ENCODE measurements at places on chromosomes 5 and 9. TPM values are rescaled to one million over a fixed set of nuclear protein-coding genes. Genes with fewer than 3 reads are reported as not detected.

DNA sequence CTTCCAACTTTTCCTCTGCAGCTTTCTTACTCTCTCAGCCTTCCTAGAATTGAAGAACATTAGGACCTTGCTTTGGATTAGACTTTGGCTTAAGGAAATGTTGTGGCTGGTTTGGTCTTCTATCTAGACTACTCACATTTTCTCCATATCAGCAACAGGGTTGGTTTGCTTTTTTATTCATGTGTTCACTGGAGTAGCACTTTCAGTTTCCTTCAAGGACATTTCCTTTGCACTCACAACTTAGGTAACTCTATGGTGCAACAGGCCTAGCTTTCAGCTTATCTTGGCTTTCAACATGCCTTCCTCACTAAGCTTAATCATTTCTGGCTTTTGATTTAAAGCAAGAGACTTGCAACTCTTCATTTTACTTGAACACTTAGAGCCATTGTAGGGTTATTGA lies 153.1 kb downstream of the CCDC192 start:
- DNase-seq, result no peak

DNA sequence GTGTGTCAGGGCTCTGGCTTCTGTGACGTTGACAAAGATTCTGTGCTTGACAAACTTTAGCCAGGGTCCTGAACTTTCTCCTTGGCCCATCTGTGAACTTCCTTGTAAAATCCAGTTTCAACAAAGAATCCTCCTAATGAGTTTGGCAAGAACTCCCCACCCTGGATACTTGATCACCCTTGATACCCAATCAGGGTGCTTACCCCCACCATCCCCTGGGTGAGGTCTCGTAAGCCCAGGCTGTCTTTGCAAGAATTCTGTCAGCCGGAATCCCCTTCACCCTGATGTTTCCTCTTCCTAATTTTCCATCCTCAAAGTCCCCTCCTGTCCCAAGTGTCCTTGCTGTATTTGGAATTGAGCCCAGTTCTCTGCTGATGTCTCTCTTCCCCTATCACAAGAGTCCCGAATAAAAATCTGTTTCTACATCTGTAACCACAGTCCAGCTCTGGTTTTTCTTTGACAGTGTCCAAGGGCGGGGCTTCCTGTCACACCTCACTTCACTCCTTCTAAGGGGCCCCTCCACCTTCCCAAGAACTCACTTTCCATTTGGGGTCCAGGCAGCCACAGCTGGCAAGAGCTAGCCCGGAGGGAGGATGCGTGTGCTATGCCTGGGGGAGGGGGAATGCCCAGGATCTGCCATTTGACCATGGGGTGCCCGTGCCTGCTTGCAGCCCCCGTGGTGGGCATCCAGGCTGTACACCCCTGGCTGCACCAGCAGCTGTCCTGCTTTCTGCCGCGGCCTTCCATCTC lies 2.7 kb upstream of the CARD19 start:
- DNase-seq, result no peak

GRCh38 chr5:149796030-149796429 lies 65.9 kb downstream of the PPARGC1B start:
- DNase-seq, result peak; percentile 24

GRCh38 chr5:67193439-67193807 lies 3.2 kb downstream of the CD180 start:
- no peak for DNase-seq

GRCh38 chr5:134649163-134649835 lies 714 bp downstream of the SEC24A start:
- no peak for DNase-seq

DNA sequence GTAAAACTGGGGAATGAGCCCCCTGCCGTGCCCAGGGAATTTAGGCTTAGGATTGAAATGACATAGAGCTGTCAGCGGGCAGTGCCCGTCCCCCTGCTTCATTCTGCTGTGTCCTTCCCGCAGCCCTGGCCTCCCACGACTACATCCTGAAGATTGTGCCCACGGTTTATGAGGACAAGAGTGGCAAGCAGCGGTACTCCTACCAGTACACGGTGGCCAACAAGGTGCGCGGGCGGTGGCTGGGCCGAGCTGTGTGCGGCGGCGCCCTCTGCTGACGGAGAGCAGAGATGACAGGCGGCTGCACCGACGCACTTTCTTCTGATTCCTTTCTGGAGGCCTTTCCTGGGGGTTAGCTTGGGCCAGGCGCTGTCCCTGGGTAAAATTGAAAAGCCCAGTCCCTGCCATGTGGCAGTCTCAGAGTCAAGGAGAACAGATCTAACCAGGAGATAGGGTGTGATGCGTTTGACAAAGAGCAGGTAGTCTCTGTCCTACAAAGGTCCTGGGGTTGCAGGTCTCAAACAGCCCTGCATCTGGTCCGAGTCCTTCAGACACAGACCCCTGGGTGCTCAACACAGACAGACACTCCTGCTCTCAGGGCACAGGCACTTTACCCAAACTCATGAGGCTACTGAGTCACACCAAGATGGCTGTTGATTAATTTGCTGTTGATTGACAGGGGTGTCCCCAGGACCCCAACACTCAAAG lies 26.8 kb upstream of the RPL26L1 start:
- no peak for DNase-seq

DNA sequence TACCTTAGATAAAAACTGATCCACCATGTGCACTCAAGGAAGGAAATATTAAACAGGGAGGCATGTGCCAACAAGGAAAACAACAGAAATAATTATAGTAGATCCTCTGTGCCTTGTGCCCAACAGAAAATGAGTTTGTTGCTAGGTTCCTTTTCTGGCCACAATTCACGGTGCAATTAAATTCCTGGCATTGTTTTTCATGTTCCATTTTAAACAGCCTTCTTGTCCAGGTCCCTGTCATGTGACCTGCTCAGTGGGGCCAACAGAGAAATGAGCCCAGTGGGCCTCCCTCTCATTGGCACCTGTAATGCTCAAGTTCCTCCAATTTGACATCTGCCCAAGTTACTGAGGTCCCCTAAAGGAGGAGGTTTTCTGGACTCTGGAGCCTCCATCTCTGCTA lies 56.5 kb downstream of the SPOCK1 start:
- no peak for DNase-seq

The ORM2 gene
- polyA plus RNA-seq, result not detected

DNA sequence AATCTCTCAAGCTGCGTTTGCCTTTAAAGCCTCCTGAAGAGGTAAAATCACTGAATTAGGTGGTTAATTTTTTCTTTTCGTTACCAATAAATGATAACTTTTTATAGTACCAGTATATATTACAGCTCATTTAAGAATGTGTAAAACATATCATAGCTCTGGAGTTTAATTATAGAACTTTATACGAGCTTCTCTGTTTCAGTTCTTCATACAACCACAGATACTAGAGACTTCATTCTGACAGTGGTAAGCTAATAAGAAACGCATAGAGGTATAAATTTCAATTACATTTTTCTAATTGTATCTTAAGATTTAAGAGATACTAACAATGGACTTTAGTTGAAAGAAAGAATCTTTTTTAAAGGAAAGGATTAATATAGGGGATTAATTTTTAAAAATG lies 73.9 kb downstream of the PBX3 start:
- DNase-seq, result no peak

The KCNV2 gene
- polyA plus RNA-seq, result 0.10 TPM

DNA sequence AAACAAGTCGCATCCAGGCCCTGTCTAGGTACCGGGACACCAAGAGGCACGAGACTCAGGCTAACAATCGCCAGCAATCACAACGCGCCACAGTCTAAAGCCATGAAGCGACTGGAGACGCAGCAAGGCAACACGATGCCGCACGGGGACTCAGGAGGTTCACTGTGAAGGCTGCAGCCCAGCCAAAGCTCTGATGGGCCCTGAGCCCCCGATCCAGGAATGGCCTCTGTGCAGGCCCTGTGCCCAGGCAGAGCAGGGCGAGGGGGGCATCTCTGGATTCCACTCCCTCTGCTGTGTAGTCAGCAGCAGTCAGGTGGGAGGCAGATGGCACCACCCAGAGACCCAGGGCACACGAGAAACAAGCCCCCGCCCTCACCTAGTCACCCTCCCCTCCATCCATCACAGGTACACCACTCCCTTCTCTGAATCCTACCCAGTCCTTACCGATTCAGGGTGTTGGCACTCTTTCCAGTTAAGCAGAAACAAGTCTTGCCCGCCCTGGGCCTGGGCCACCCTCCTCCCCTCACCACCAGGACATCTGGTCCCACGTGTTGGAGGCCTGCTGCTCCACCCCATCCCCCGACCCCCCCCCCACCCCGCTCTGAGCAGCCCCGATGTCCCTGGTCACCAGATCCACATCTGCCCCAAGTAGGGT lies 1.1 kb downstream of the RALGDS start:
- DNase-seq, result no peak

DNA sequence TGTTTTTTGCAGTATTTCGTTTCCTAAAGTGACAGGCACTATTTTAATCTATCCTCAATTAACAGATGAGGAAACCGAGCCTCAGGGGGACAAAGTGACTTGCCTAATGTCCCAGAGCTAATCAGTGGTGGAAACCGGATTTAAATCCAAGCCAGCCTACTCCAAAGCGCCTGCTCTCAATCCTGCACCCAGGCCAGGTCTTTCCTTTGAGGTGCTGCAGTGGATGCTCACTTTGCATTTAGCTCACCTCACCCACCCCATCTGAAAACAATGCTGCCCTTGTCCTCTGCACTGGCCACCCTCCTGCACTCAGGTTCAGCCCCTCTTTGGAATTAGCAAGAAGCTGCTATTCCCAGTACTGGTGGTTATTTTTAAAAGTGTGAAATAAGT lies 16.0 kb downstream of the ANGPTL2 start:
- DNase-seq, result no peak

DNA sequence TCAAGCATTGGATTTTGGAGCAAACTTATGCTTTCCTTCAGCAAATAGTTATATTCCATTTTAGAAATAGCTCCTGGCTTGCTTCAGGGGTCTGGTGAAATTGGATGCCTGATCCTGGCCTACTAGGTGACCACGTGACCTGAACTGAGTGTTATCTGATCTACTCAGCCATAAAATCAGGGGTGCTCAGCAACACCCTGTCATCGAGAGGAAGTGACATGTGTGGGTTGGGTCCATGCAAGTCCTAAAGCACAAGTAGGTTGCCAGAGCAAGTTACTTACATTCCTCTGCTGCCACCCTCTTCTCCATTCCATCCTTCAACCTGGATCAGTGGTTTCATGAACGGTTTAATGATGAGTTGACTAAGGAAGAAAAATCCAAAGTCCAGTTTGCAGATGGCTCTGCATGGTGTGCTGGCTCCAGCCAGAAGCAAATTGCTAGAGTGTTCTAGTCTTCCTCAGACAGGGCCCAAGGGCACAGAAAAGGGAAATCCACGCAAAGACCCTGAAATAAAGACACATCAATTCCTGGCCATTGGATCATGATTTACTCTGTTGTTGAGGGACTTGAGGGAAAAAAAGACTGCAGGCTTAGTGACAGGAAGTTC lies 2.8 kb upstream of the FAM193B start:
- no peak for DNase-seq

The TOR4A gene
- polyA plus RNA-seq, result 6.3 TPM

DNA sequence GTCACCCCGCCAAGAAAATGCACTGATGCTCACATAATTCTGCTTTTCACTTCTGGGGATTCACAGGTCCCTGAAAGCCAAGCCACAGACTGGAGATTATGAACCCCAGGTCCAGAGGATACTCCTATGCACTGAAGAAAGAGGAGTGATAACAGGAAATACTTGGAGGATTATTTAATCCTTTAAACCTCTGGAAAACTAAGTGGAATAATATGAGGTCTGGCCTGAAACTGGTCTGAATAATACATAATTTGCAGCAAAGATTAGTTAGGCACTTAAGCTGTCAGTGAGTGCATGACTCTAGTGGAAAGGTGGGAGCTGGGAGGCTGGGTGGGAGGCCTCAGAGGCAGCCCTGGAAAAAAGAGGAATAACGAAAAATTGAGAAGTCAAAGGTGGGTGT lies 45.7 kb downstream of the MARCHF3 start:
- no peak for DNase-seq

DNA sequence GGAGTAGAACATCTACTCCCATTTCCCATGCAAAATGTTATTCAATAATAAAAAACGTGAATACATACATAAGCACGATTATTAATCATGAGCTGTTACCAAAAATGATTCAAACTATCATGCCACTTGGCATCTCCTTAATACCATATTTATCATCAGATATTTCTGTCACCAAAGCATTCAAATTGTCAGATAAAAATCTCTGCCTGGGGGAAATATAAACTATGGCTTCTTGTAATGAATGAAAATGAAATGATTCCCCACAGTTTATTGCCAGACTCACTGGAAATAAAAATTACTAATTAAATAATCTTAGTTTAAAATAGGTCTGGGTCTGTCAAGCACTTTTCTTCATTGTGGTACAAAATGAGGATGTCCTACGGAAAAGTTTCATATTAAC lies 265.4 kb downstream of the EDIL3 start:
- no peak for DNase-seq

DNA sequence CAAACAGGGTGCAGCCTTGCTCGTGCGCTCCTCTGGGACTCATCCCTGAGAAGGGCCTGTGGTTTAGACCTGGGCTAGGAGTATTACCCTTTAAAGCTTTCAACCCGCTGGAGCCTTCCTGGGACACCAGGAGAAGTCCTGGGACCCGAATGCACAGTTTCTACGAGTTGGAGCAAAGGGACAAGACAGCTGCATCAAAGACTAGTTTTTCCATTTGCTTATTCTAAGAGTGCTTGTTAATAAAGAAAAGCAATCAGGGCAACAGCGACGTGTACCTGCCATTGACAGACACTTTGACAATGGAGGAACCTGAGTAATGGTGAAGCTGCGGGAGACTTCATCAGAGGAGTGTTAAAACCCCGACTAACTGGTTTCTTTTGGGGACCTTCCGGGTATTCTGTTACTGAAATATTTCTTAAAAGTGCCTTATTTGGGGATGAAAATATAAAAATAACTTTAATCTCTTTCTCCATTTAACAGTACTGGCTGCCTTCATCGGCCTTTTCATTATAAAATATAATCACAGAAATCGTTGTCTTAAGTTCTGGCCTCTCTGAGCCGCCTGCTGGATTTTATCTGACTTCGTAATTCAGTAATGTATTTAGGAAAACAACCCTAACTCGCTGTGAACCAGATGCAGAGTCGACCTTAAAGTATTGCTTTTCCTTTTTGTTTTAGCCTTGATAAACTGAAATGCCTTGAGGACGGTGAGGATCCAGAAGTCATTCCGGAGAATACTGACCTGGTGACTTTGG lies 732 bp downstream of the SNAPC3 start:
- DNase-seq, result no peak

DNA sequence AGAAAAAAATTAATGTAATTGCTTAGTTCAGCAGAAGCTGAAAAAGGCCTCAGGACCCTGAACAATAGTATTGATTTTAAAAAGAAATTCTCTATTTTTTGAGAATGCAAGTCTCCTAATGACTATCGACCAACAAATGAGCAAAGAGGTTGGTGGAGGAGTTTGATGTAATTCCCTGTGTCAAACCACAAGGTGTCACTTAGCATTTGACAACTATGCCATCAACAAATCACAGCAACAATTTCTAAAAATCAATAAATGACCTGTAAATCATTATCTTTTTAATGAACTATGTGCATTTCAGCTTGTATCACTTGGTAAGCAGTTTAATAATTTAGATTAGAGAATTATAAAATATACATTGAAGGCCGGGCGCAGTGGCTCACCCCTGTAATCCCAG lies 133.7 kb downstream of the PRELID2 start:
- DNase-seq, result no peak
